ENCODE measurements at places on chromosomes 16 and 17. TPM values are rescaled to one million over a fixed set of nuclear protein-coding genes. Genes with fewer than 3 reads are reported as not detected.

Gene SDK2
- total RNA-seq: 0.04 TPM

Gene CRYBA1
- not detected for total RNA-seq

Gene NTN1
- total RNA-seq: under 0.01 TPM

Gene CRHR1
- total RNA-seq: not detected

Gene PYDC1
- not detected for total RNA-seq

Gene WFIKKN1
- total RNA-seq: 0.07 TPM

GRCh38 chr17:63989622-63990345 lies 8.4 kb upstream of the PRR29 start:
- no peak for DNase-seq

DNA sequence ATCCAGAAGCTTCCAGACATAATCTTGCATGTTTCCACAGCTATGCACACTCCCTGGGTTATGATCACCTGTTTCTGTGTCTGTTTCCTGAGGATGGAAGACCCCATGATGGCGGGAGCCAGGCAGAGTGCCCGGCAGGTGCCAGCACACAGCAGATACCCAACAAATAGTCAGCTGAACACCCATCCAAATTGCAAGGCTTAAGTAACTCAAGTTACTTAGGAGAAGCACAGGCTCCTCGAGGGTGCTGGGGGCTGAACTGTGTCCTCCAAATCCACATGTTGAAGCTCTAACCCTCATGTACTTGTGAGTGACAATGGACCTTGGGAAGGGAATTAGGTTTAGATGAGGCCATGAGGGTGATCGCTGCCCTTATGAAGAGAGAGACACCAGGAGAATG lies 79.5 kb upstream of the DOC2B start:
- no peak for DNase-seq

DNA sequence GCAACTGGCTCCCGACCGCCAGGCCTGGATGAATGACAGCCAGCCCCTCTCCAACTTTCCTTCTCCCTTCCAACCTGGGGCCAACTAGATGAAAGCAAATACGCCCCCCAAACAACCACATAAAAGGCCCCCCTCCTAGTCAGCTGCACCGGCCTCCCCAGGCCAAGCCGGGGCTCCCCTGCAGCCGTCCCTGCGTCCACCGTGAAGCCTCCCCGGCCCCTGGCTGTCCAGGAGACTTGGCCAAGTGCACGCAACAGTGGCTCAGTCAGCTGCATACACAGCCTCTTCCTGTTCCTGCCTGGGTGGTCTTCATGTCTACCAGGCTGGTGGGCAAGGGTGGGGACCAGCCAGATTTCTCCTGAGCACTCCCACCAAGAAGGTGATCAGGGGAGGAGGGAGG lies 16.0 kb downstream of the DNAH17 start:
- DNase-seq: no peak

DNA sequence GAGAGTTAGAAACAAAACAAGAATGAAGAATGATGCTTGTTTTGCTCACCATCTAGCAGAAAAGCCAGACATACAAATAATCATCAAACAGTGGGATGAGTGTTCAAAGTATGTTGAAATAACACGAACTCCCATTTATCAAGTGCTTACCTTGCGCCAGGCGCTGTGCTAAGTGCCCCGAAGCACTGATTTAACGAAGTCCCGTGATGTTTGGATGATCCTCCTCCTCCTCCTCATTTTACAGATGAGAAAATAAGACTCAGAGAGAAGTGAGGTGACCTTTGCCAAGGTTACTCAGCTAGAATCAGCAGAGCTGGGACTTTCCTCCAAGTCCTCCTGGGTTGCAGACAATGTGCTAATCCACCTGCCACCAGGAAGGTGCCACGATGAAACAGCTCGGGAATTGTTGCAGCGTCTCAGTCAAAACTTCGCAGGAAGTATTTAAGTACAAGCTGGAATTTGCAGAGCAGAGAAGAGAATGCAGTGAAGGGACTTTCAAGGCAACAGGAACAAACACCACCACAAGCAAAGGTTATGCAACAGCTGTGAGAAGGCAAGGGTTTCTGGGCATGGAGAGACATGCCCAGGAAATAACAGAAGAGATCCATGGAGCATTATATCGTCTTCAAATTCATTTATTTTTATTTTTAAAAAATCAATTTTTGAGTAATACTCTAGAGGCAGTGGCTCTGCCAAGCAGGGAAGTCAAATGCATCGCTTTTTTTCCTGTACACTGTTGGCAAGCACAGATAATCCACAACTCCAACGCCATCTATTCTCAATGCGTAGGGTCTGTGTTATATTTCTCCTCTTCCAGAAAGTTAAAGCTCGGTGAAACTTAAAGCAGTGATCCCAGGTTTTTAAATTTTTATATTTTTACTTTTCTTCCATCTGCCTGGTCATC lies 11.1 kb downstream of the PRCD start:
- DNase-seq: no peak

GRCh38 chr17:40480501-40481003 lies 20.9 kb downstream of the TNS4 start:
- no peak for DNase-seq

GRCh38 chr16:66207139-66207882 lies 159.2 kb upstream of the CDH5 start:
- no peak for DNase-seq

DNA sequence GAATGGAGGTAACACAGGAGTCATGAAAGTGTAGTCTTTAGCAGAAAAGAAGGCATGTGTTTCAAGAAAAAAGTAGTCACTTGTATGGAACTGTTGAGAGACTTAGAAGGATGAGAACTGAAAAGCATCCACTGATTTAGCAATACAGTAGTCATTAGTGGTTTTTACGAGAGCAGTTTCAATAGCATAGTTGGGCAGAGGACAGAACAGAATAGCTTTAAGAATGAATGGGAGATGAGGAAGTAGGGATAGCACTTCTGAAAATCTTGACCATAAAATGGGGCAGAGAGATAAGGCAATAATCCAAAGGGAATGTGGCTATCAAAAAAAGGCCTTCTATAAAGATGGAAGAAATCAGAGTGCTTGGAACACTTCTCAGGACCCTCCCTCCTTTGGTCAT lies 64.8 kb upstream of the C17orf78 start:
- DNase-seq: no peak

DNA sequence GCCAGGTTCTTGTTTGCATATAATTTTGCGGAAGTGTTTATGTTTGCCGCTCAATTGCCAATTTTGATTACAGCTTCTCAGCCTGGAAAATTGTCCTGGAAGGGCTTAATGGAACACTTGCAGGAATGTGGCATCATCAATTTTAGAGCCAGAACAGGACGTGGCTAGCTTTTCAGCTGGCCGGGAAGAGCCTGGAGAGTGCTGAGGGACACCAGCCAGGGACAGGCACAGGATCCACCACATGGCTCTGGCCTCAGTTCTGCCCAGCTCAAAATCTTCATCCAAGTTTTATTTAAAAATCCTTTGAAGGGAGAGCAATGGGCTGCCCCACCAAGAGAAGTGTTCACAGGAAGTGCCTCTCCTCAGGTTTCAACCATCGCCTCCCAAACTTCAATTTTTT lies 287.2 kb upstream of the HSBP1 start:
- no peak for DNase-seq

DNA sequence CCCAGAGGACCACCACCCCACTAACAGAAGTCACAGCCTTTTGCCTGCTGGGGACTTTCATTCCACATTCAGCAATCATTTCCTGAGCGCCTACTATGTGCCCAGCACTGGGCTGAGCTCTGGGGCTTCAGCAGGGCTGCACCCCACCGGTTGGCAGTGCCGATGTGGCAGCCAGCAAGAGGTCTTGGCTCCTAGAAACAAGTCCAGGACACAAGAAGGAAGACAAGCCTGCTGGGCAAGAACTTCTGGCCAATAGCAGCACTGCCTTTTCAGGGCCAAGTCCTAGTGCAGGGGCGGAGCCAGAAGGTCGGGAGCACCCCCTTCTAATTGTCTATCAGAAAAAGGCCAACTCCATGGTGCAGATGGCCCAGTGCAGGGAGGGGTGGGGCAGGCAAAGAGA lies 13.0 kb upstream of the HOXB9 start:
- DNase-seq: no peak

DNA sequence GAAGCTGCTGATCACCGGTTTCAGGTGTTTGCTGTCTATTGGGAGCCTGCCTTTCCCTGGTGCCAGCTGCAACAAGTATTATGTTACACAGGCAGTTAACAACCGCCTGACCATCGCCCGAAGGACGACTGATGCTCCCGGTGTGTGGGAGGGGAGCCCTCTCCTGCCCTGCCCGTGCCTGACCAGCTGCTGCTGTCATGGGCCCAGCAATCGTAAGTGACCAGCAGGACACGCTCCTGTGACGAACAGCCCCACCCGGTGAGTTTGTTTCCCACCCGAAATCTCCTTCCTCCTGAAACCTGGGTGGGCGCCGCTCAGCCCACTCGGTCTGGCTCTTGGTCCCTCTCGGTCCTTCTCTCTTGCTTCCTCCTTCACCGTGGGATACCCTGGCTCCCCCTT lies 17.9 kb upstream of the UBE2I start:
- no peak for DNase-seq

- no peak for DNase-seq
Measured at GRCh38 chr17:13372432-13372831, 229.3 kb downstream of the HS3ST3A1 start.

DNA sequence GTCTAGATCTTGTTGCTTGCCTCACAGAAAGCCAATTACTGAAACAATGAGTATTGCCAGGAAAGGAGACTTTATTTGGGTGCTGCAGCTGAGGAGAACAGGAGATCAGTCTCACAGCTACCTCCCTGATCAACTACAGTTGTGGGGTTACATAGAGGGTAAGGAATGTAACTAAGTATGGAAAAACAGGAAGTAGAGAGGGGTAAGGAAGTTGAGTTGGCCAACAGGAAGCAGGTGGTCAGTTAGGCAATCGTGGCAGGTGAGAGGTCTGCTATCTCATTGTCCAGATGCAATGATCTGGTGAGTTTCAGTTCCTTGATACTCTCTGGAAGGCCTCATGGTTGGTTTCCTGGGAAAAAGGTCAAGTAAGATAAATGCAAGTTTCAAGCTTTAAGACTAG lies 333.1 kb upstream of the GOT2 start:
- DNase-seq: peak; percentile 95

DNA sequence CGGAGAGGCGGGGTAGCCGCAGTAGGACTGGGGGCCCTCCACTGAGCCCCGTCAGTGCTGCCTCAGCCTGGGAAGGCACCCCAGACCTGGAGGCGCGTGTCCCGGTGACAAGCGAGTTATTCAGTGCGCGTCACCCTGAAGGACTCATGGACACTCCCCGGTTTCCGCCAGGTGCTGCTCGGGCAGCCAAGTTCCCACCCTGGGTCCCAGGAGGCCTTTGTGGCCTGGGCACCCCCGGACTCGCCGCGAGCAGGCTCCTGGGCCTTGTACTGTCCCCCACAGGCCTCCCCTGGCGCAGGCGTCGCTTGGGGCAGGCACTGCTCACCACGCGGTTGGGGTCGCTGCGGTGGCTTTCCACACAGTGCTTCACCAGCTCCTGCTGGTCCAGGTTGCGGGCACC lies 7.6 kb downstream of the RNF166 start:
- DNase-seq: no peak

- no peak for DNase-seq
Measured at GRCh38 chr16:22933173-22933572, 119.2 kb downstream of the HS3ST2 start.

- no peak for DNase-seq
Measured at GRCh38 chr16:87601401-87601981, 817 bp upstream of the JPH3 start.

DNA sequence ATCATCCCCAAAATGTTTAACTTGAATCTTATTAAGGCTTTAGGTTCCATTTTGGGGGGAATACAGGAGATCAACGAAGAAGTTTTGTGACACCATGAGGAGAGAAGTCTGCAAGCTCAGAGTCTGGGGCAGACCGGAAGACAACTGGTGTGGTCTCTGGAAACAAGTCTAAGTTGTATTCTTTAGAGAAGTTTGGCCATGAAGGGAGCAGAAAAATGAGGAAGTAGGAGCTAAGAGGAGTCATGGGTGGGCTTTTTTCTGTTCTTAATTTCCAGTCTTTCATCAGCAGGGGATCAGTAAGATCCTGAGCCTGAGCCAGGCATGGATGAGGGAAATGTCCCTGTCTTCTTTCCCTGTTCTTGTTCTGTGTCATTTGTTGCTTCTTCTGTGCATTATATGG lies 35.8 kb upstream of the NF1 start:
- DNase-seq: no peak

GRCh38 chr16:84973776-84974523 lies 37.4 kb downstream of the ZDHHC7 start:
- no peak for DNase-seq

DNA sequence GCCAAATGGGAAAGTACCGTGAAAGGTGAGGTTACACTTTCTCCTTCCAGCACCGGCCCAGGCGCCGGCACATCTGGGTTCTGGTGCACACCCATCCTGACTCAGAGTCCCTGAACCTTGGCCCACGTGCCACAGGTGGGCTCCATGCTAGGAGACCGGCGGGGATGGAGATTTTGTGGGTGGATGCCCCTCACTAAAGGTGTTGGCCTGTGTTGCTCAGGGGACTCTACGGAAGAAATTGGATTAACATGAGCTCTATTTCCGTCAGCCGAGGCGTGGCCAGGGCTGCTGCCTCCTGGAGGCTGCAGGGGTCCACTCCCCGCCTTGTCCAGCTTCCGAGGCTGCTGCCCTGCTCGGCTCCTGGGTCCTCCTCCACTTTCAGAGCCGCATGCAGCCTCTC lies 30.8 kb downstream of the FBXO31 start:
- no peak for DNase-seq
